H7 (cell line): ENCODE measurements at places on chromosomes 5 and 9. TPM values are rescaled to one million over a fixed set of nuclear protein-coding genes. Genes with fewer than 3 reads are reported as not detected.
A peak's percentile ranks its signal among the peaks of the same experiment; 100 is the strongest.

IFNK gene
- not detected in 2 replicates for total RNA-seq

SCGB3A2 gene
- total RNA-seq = 42.0 and 51.2 TPM in 2 replicates

MLANA gene
- total RNA-seq = not detected in 2 replicates

FRMPD1 gene
- 0.03 TPM in 1 of 2 replicates, not detected in the other for total RNA-seq

CBY3 gene
- total RNA-seq = 0.44 TPM in 1 of 2 replicates, not detected in the other

CDH9 gene
- 0.18 and 0.90 TPM in 2 replicates for total RNA-seq

ZNF462 gene
- 34.7 and 36.4 TPM in 2 replicates for total RNA-seq

ADAMTSL2 gene
- 0.42 and 0.70 TPM in 2 replicates for total RNA-seq

GRCh38 chr5:180135128-180135955 lies 63.8 kb upstream of the RNF130 start:
- DNase-seq = peak; percentile 33

DNA sequence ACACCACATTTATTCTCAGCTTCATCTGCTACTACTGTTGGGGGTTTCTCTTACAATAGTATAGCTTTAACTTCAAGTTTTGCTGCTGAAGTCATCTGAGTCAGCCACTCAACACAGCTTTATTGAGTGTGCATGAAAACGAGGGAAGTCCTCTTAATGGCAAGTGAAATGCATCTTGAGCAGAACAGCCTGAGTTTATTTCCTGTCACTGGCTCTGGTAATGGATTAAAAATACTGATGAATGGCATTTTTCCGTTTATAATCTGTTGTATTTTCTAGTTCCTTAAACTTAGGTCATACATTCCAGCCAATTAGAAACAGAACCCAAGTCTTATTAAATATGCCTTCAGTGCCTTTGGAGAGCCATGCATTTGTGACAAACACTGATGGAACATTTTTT lies 238.6 kb downstream of the SLF1 start:
- no peak for DNase-seq

GRCh38 chr9:126676685-126677143 lies 63.0 kb downstream of the LMX1B start:
- DNase-seq = peak; percentile 97

DNA sequence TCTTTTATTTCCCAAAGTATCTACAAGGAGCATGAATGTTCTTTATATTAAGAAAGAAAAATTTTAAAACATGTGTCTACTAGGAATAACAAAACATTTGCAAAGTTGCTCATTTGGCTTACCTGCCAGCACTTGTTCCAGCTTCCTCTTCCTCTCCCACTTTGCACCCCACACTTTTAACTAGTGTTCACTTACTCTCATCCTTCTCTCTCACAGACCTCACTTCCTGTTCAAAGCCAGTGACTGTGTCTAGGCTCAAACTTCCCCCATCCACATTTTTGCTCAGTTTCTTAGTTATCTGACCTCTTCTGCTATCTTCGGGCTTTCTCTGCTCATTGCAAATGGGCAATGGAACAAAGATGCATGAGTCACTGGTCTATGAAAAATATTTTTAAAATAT lies 512.2 kb upstream of the ZNF462 start:
- DNase-seq = no peak

GRCh38 chr5:180837478-180837877 lies 23.6 kb downstream of the ZFP62 start:
- no peak for DNase-seq

DNA sequence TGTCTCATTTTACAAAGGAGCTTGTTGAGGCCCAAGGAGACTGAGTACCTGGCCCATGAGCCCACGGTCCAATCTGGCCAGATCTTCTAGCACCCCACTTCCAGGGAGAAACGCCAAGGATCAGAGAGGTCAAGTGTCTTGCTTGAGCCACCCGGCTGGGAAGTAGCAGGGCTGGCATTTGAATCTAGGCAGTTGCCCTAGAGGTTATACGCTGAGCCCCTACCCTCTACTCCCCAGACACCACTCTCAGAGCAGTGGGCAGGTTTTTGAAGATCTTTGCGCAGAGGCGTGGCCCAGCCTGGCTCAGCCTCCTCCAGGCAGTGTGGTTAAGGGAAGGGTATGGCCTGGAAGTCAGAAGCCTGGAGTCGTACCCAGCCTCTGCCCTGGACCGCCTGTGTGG lies 5.8 kb upstream of the NUP214 start:
- DNase-seq = peak; percentile 6

GRCh38 chr9:96726946-96727345 lies 50.9 kb downstream of the ZNF510 start:
- no peak for DNase-seq

DNA sequence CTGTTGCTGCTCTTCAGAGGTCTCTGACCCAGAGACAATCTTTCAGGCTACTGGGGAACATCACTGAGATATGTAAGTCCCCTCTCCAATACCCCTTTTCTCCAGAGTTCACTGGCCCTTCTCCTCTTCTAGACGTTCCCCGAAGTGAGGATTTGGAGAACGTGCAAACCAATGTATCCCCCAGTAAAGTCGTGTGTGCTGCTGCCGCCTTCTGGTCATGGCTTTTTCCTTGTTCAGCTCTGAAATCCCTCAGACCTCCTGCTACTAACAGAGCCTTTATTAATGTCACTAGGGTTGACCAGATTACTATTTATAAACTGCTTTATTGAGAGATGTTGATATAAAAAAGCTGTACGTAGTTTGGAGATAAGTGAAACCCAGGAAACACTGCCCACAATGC lies 1028.6 kb downstream of the CDH9 start:
- peak; percentile 8 for DNase-seq

GRCh38 chr5:136802383-136802782 lies 437.0 kb upstream of the TRPC7 start:
- peak; percentile 17 for DNase-seq

- no peak for DNase-seq
These were observed 64.5 kb downstream of the ENTREP1 start for GRCh38 chr9:69389437-69389995.

DNA sequence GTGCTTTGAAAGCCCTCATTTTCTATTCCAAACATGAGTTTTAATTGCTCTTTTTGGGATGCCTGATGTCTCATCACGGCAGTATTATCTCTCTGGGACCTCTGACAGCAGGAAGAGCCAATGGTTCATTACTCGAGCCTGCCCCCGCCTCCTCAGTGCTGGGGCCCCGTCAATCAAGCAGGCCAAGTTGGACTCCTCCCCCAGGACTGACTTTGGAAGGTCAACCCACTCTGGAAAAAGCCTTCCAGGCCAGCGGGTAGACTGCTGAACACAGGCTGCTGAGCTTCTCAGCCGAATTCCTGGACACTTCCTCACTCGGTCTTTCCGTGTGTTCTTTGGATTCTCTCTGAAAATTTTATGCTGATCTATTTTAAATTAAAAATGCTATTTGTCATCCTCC lies 9.5 kb upstream of the BARHL1 start:
- peak; percentile 88 for DNase-seq

GRCh38 chr5:108765647-108766046 lies 17.9 kb downstream of the FER start:
- DNase-seq = no peak

- DNase-seq = peak; percentile 36
These were observed 944 bp downstream of the ATOX1 start for GRCh38 chr5:151757233-151758140.

GRCh38 chr9:108180541-108180940 lies 675.2 kb downstream of the ACTL7B start:
- no peak for DNase-seq

- DNase-seq = no peak
These were observed 11.8 kb upstream of the LHFPL2 start for GRCh38 chr5:78660401-78660800.

GRCh38 chr5:150113047-150113744 lies 26.8 kb upstream of the CSF1R start:
- DNase-seq = peak; percentile 77

GRCh38 chr5:135246923-135247795 lies 151.9 kb downstream of the MACROH2A1 start:
- no peak for DNase-seq

DNA sequence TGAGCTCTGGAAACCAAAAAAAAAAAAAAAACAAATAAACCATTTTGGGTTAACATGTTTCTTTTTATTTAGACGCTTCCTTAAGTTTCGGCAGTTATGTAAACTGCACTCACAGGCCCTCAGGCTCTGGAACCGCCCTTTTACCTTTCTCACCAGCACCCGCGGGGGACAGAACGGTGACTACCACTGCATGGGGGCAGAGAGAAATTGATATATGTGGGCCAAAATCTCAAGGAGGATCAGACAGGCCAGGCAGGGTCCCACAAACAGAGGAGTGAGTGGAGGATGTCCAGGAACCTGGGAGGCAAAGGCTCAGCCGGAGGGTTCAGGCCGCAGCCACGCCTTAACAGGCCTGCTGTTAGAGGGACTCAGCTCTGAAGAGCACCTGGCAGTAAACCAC lies 54.4 kb downstream of the IRX2 start:
- peak; percentile 26 for DNase-seq

DNA sequence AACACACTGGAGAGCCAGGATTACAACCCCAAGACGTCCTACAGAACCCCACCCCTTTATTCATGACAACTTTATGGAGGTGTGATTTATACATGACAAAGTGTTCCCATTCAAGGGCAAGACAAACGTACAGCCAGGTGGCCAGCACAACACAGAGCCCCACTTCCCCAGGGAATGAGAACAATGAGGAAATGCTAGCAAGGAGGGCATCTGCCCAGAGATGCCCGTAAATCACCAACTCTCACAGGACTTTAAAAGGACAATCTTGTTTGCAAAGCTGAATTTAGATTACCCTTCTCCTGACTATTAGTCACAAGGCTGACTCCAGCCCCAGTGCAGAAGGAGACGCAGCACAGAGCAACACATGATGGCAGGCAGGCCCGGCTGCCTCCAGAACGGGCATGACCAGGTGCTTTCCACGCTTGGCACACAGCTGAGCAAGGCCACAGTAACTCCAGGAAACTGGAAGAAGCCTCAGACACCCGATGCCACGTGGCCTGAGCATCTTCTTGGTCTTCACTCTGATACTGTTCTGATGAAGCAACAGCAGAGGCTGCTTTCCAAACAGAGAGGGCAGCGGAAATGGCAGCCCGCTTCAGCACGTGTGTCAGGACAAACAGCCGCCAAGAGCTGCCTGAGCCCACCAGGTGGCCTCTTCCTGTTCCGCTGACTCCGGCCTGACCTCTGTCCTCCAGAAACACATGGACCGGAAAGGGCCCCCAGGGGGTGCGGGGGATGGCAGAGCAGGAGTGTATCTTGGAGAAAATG lies 51.4 kb downstream of the ROR2 start:
- DNase-seq = peak; percentile 66

- no peak for DNase-seq
These were observed 15.3 kb downstream of the C9orf152 start for GRCh38 chr9:110192531-110193261.

DNA sequence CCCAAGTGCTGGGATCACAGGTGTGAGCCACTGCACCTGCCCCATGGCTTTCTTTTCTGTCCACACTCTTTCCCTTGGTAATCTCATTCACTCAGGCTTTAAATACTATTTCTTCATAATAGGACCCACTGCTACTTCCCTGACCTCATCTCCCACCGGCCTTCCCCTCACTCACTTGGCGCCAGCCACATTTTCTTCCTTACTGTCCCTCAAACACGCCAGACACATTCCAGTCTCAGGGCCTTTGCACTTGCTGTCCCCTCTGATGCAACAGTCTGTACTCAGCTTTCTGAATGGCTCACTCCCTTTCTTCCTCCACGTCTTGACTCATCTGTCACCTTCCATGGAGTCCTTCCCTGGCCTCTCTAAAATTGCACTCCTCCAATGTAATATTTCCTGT lies 111.1 kb upstream of the MVB12B start:
- no peak for DNase-seq

DNA sequence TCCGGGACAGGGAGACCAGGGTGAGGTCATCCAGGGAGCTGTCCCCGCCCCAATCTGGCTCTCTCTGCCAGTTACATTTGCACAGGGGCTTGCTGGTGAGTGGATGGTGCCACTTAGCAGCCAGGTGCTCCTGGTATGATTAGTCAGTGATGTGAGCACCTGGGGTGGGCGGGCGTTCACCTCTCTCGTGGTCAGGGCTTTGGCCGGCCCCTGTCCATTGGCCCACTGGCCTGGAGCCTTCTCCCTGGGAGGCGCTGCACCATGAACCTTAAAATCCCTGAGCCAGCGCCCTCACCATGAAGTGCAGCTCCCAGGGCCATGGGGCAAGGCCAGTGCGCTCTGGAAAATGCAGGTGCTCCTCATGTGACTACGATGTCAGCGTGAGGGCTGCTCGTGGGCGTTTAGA lies 2.0 kb downstream of the NKD2 start:
- peak; percentile 82 for DNase-seq
